ENCODE measurements at places on chromosomes 13 and 19. TPM values are rescaled to one million over a fixed set of nuclear protein-coding genes. Genes with fewer than 3 reads are reported as not detected.

SLC1A6 gene
- total RNA-seq: 0.47 TPM

SIAH3 gene
- total RNA-seq: 0.99 TPM

ZNF90 gene
- 12.1 TPM for total RNA-seq

HIPK4 gene
- total RNA-seq: 0.06 TPM

B3GNT3 gene
- 7.4 TPM for total RNA-seq

SIGLEC10 gene
- total RNA-seq: 2.4 TPM

ZIK1 gene
- 18.9 TPM for total RNA-seq

ZNF358 gene
- total RNA-seq: 34.9 TPM

WDR62 gene
- 3.2 TPM for total RNA-seq

Measured in metanephros (tissue), 2 donors.